ENCODE measurements at places on chromosomes 13 and 19.

DNA sequence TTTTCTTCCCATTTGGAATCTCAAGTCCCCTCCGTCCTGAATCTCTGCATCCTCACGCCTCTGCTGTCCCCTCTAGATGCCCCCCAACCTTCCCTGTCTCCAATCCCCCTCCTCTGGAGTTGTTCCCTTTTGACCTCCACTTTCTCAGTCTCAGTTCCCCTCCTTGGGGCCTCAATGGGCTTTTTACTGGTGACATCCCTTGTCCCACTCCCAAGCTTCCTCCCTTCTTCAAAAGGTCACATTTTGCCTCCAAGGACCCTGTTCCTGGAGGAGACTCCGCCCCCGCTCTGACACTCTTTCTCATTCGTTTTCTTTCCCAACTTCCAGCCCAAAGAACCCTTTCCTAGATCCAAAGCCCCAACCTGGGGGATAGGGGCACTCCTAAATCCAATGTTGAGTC lies 1.0 kb downstream of the AP2S1 start:
- no peak for DNase-seq

GRCh38 chr13:87777387-87777786 lies 106.2 kb downstream of the SLITRK5 start:
- peak; percentile 27 for DNase-seq

DNA sequence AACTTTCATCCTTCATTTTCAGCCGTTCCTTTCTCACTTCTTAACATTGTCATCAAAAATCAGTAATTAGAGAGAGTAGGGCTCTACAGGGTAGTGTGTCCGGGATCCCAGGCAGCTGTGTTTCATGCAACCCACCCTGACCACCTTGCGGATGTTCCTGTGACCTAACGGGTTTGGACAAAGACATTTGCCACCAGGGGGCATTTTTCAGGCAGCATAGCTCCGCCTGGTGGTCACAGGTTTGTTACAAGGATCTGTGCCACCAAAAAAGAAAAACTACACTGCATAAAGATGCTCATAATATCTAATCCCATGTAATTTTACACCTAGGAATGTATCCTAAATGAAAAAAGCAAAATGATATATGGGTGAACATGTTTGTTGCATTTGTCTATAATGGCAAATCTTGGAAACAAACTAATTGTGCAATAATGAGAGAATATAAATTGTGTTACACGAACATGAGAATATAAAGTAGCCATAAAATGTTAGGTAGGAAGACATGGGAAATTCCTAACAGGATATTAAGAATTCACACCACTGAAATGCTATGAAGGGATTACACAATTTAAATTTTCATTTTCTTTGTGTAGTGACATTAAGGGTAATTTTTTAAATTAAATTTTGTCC lies 123.0 kb downstream of the SLC7A1 start:
- DNase-seq: peak; percentile 73

GRCh38 chr19:21321996-21322395 lies 7.2 kb downstream of the ZNF708 start:
- DNase-seq: no peak

- DNase-seq: no peak
Measured at GRCh38 chr19:31280287-31281006, 68.8 kb downstream of the TSHZ3 start.

- DNase-seq: no peak
Measured at GRCh38 chr13:34578471-34578870, 363.6 kb upstream of the NBEA start.

All from OCI-M1 (cell line).